A549 treated with RU486 at 1 μM for 4 hours (cell line): ENCODE measurements at places on chromosomes 2 and 18. TPM values are rescaled to one million over a fixed set of nuclear protein-coding genes. Genes with fewer than 3 reads are reported as not detected.

The SERPINB3 gene
- total RNA-seq, result 0.09 to 0.21 TPM (median 0.14 TPM) in 3 of 5 replicates, not detected in the others

The GREB1L gene
- total RNA-seq, result 0.95 to 2.5 TPM (median 2.3 TPM) in 5 replicates

The IL1F10 gene
- total RNA-seq, result not detected in 5 replicates

The ALK gene
- not detected in 5 replicates for total RNA-seq

The EML6 gene
- total RNA-seq, result 0.92 to 1.4 TPM (median 1.0 TPM) in 5 replicates
